Esophagus muscularis mucosa (tissue), 4 donors: ENCODE measurements at places on chromosomes 11 and 22. TPM values are rescaled to one million over a fixed set of nuclear protein-coding genes. Genes with fewer than 3 reads are reported as not detected.

DNA sequence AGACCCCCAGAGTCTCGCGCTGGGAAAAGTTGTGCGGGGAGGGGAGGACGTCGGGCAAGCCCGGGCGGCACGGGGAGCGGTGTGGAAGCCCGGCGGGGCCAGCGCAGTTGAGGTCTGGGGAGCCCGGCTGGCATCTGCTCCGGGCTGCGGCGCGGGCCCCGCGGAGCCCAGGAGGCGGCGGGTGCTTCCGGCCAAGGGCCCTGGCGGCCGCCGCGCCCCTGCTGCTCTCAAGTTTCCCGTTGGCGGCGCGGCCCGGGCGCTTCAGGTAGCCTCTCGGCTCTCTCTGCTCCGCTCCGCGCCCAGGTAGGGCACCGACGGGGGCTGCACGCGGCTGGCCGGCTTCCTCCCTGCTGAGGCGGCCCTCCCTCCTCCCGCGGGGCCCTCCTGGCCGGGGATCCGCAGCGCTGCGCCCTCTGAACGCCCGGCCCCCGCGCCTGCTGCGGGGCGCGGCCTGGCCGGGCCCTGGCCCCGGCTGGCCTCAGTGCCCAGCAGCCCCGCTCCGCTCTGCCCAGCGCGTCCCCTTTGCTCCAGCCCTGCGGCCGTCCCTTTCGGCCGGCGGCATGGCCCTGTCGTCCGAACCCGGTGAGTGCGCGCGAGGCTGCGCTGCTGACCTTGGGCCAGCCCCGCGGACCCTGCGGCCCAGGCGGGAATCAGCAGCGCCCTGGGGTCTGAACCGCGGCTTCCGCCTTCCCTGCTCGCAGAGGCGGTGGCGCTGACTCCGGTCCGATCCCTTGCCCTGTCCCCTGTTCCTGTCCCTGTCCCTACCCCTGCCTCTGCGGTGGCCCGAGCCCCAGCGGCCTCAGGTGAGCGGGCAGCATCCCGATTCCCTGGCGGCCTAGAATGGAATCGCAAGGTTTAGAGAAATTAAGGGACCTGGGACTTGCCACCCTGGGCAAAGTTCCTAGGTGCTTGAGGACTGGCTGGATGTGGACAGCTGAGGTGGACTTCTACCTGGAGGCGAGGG, 4.3 kb upstream of the AMPD3 start:
- no peak for DNase-seq

Gene POU2AF2
- total RNA-seq, result not detected

GRCh38 chr22:33678523-33678922, 241.8 kb downstream of the LARGE1 start:
- DNase-seq, result no peak

GRCh38 chr11:94676814-94677213, 91.3 kb upstream of the AMOTL1 start:
- peak; percentile 19 for DNase-seq

- no peak for DNase-seq
Observed at GRCh38 chr11:73566977-73567755, 30.7 kb downstream of the FAM168A start.

- DNase-seq, result no peak
Observed at GRCh38 chr11:130070846-130071200, 1.1 kb downstream of the APLP2 start.

DNA sequence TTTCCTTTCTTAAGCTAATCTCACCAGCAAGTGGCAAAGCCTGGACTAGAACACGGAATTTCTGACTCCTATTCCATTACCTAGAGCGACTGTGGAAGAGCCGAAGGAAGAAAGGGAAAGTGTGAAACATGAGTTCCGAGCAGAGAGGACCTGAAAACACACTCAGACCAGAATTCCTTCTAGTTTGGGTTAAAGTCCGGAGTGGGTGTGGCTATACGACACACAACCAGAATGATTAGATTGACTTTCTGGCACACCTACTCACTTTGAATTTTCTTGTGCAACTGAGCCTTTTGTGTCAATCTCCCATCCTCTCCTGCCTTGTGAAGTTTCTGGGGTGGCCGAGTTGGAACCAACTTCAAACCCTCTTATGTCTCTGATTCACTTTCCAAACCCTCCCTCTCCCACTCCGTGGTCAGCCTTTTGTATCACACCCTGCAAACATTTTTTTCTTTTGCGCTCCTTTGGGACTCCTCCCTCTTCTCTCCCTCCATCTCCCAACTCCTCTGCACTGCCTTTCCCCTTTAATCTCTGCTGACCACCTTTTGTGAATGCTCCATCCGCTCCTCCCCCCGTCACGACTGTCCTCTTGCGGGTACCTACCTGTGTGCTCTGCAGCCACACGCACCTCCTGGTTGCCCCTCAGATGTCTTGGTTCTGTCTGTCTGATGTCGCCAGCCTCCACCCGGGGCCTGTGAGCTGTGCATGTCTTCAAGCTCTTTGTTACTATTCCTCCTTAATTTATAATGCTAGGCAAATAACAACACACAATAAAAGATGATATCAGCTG, 86.3 kb upstream of the BLID start:
- DNase-seq, result peak; percentile 92
